ENCODE measurements at places on chromosomes 13 and 19.

- no peak for DNase-seq
Measured at GRCh38 chr19:18444513-18444912, 6.6 kb upstream of the ISYNA1 start.

- DNase-seq, result no peak
Measured at GRCh38 chr13:27258637-27259386, 7.5 kb downstream of the RPL21 start.

DNA sequence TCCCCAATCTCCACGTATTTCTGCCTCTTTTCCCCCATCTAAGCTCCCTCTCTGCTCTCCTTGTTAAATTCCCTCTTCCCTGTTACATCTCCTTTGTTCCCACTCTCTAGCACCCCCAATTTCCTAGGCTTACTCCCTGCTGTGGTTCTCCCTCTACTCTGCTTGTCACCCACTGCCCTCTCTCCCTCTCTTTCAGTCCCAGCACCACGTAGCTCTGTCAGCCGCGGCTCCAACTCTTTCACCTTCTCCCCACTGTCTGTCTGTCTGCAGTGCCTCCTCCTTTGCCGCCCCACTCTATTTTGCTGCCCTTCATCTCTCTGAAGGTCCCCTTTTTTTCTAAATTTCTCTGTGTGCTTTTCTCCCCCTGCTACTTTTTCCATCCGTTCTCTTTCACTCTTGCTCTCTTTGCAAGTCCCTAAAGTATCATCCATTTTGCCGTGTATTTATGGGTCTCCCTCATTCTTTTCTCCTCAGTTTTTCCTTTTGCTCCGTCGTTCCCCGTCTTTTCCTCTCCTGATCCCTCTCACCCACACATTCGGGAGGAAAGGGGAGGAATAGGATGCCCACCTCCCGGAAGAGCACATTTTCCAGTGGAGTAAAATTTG lies 937 bp downstream of the ZNF841 start:
- DNase-seq, result no peak

- DNase-seq, result peak; percentile 70
Measured at GRCh38 chr13:41200126-41200525, 5.8 kb upstream of the KBTBD7 start.

- DNase-seq, result no peak
Measured at GRCh38 chr19:10681658-10682057, 19.6 kb upstream of the QTRT1 start.

DNA sequence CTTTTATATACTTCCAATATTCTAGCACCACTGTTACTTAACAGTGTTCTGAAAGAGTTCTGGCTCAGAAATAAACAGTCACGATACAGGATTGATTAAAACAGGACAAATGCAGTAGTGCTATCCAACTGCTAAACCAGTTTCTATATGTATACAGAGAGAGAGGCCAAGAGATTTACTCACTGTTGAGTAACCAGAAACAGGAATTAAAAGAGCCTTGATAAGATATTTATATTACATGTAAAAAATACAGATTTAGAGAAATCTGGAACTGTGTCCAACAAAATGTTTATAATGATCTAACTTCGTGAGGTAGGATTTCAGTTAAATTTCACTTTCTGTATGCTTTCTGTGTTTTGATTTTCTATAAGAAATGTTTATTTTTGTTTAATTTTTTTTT lies 116.6 kb downstream of the CDK8 start:
- no peak for DNase-seq

DNA sequence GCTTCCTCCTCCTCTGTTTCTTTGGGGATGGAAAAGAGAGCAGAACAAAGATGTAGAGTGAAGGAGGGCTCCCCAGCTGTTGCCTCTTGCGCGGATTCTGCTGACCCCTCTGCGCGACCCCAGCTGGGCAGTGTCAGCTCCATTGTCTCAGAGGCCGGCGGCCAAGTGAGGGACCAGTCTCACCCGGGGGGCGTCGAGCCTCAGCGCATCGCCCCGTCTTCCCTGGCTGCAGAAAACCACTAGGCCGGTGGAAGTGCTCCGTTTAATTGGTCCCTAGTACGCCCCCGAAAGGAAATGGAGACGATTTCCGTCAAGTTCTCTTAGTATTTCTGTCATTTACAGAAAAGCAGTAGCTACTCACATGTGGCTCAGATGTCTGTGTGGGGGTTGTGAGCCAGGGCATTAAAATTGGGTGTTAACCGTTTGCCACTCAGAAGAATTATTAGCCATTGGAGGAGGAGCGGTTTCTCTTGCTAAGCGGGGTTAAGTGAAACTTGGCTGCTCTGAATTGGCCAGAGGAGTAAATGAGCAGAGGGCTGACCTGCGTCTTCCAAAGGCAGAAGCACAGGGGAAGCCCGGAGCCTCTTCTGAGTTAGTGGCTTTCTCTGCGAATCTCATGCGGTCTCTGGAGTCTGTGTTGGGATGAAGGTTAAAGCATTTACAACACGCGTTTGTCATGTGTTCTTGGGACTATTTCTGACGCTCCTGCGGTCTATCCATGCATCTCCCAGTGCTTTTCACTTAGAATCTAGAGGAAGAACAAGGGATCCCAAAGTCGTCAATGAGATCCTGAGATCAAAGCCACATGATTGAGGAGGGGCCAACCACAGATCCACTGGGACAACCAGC lies 132.8 kb upstream of the MYO16 start:
- DNase-seq, result no peak

DNA sequence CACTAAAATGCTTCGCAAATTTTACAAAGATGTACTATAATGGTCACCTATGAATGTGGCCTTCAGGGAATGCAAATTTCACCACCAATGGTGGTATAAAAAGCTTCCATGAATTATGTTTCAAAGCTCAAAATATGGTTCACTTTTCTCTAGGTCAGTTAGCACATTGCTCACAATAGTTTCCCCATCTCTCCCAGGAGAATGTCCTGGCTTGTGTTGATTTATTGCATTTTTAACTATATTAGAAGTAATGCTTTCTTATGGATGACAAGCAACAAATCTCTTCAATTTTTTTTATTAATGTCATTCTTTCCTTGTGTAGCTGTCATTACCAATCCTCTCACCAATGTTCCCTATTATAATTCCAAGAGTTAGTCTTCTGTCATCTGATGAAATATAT lies 621.2 kb downstream of the TBC1D4 start:
- no peak for DNase-seq

DNA sequence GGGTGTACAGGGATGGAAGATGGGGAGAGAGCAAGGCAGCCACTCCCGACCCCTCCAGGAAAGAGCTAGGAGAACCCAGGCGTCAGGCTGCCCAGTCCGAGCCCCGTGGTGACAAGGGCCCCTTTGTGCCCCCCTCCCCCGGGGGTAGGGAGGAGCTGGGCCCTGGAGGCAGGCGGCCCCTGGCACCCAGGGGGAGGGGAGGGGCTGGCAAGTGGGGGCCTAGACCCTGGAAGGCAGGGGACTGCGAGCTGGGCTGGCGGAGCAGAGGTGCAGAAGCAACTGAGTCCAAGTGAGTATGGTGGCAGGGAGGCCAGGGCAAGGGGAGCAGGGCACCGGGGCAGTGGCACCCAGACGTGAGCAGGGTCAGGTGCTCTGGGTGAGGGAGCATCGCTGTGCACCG lies at the start of gene MAG:
TSS of gene MAG (plus strand) at position 246 of the 400 bp plus-strand sequence. CDS start 3,248 bp downstream, outside the sequence.
- no peak for DNase-seq

DNA sequence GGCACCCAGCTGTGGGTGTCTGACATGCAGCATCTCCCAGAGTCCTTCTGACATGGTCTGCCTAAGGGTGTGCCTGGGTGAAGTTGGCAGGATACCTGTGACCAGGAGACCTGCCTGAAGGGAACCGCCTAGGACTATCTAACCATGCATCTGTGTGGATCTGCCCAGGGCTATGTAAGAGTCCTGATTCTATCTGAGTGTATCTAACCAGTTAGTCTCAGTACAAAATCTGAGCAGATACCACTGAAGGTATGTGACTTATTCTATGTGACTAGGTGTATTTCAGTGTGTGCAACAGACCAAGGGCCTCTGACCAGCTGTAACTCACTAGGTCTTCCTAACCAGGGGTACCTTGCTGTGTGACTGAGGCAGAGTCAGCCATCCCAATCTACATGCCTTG lies 28.2 kb upstream of the FBL start:
- DNase-seq, result no peak

GRCh38 chr13:71460211-71460610 lies 406.8 kb downstream of the DACH1 start:
- no peak for DNase-seq

DNA sequence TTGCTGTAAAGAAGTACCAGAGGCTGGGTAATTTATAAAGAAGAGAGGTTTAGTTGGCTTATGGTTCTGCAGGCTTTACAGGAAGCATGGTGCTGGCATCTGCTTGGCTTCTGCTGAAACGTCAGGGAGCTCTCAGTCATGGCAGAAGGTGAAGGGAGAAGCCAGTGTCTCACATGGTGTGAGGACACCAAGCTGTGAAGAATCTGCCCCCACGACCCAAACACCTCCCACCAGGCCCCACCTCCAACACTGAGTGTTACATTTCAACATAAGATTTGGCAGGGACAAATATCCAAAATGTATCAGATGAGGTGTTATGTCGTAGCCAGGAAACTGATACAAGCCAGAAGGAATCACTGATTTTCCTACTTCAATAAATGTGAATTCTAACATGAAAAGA lies 136.5 kb downstream of the CYSLTR2 start:
- no peak for DNase-seq

DNA sequence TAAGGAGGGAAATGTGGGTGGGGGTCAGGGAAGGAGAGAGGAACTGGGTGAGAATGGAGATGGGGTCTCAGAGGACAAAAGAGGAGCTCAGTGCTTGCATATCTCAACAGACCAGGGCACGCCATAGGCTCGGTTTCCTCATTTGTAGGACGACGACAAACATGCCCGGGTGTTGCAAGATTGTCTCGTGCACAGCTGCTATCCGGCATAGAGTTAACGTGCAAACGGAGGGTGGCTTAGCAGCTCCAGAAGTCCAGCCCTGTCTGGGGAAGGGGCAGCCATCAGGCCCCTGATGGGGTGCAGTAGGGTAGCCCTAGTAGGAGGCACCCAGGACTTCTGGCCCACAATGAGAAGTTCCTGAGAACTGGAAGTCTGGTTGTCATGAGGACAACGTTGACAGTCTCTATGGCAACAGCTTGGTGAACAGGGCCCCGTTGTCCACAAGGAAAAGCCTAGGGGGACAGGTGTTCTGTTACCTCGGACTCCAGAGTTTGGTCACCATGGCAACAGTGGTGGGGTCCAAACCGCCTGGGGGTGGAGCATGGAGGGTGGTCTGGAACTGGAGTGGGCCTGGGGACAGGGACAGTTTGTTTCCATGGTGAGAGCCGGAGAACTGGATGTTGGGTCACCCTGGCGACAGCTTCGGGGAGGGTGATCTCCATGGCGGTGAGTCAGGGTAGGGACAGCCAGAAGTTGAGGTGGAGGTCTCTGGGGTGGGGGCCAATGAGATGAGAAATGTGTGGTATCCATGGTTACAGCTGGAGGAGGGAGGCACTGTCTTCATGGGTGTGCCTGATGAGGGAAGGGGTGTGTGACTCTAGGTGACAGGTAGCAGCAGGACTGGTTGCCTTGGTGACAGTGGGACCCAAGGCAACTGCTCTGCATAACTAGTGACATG lies 16.8 kb downstream of the TM6SF2 start:
- DNase-seq, result no peak

DNA sequence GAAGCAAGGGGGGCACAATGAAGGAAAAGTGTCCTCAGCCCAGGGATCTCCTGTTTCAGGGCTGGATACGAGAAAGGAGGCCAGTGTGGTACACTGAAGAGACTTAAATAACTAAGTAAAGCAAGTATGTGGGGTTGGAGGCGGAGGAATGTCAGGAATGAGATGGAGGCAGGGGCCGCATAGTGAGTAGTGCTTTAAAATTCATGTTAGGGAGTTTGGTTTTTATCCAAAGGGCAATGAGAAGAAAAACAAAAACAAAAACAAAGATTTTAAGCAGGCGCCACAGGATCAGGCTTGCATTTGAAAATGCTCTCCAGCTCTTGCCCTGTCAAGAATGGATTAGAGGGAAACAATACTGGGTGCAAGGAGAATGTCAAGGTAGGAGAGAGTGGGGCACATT lies 273.4 kb downstream of the DCLK1 start:
- DNase-seq, result peak; percentile 71

DNA sequence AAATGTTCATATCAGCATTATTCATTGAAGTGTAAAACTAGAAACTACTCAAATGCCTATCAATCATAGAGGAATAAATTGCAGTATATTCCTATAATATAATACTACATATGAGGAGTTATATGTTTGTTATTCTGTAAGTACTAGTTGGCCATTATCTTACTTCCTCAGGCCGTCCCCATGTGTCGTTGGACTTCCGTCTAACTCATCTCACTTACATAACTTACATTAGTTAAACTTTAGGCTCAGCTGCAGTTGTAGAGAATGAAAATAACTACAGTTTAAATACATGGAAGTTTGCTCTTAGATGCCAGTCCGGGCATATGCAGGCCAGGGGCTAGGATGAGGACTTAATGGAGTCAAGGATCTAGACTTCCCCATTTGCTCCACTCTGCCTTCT lies 8.6 kb upstream of the EPSTI1 start:
- no peak for DNase-seq

GRCh38 chr13:50444726-50445125 lies 398.8 kb downstream of the DLEU7 start:
- DNase-seq, result no peak

DNA sequence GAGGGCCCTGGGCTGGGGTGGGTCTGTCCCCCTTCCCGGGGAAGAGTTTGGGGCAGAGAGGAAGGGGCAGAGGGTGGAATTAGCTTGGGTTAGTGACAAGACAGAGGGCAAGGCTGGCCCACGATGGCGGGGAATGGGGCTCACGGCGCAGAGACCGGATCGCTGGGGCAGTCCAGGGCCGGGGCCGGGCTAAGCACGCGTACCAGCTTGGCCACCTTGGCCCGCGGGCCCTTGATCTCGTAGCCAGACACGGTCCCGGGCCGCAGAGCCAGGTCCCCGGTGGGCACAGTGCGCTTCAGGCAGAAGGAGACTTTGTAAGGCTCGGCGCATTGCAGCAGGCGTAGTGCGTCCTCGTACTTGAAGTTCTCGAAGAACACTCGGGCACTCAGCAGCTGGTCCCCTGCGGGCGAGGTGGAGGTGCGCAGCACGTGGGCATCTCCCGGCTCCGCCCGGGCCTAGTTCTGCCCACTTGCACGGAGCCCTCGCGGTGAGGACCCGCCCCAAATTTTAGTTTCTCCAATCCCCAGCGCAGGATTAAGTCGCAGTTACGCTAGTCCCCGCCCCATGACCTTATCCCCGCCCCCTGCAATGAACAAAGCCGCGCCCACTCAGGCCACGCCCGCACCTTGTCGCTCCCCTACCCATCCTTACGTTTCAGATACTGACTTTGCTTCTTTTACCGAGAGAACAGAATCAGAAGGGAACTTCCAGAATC lies 8.6 kb upstream of the HIPK4 start:
- no peak for DNase-seq

GRCh38 chr13:82963226-82964099 lies 918.8 kb downstream of the SLITRK1 start:
- DNase-seq, result no peak

GRCh38 chr13:113304121-113304520 lies 7.1 kb downstream of the LAMP1 start:
- no peak for DNase-seq

Data from AG10803 (cell line).